ENCODE measurements at places on chromosomes 2 and 18.

DNA sequence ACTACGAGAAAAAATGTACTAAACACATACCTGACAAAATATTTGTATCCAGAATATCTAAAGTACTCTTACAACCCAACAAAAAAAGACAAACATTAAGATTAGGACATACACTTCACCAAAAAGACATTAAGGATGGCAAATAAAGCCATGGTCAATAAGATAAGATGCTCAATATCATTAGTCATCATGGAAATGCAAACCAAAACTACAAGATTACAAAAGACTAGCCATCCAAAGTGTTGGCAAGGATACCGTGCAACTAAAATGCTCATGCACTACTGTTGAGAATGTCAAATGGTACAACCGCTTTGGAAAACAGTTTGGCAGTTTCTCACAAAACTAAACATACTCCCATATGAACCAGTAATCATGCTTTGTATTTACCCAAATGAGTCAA, 29.7 kb downstream of the MAP3K2 start:
- no peak for DNase-seq

DNA sequence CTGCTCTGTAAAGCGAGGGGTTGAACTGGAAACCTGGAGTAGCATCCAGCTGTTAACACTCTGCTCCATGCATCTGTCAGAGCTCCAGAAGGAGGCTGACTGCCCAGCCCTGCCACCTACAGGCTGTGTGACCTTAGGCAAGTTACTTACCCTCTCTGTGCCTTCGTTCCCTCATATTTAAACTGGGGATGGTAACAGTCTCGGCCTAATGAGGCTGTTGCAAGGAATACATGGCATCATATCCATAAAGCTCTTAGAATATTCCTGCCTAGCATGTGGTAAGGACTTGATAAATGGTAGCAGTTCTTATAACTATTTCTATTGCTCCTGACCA, 80.6 kb downstream of the LRRFIP1 start:
- DNase-seq = no peak

DNA sequence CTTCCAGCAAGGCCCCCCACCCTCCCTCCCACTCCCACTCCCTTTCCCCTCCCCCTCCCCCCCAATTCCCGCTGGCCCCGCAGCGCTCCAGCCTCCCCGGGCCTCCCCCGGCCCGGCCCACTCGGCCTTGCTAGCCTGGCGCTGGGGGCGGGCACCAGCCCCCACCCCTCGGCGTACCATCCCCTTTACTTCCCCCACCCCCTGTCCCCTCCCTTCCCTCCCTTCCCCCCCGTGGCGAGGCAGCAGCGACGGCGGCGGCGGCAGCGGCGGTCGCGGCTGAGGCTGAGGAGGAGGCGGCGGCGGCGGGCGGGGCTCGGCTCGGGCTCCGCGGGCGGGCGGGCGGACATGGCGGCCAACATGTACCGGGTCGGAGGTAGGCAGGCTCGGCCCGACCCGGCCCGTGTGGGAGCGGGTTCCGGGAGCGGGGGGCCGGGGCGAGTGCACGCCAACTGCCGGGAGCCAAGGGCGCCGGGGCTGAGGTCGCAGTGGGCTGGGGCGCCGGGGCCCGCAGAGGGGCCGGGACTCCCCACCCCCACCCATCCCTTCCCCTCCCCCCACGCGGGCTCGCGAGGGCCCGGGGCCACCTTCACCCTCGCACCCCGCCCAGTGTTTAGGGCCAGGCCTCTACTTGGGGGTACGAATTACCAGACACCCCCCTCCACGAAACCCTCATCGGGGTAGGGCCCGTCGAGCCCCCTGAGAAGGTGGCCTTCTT, at the start of gene MTA3:
Gene MTA3, plus strand, starts transcription at position 232 of the 715 bp plus-strand sequence. Its CDS starts 114 bp downstream, at position 346.
- DNase-seq = peak; percentile 73

- peak; percentile 31 for DNase-seq
Observed at GRCh38 chr2:207164006-207164831, 1.5 kb downstream of the KLF7 start.

DNA sequence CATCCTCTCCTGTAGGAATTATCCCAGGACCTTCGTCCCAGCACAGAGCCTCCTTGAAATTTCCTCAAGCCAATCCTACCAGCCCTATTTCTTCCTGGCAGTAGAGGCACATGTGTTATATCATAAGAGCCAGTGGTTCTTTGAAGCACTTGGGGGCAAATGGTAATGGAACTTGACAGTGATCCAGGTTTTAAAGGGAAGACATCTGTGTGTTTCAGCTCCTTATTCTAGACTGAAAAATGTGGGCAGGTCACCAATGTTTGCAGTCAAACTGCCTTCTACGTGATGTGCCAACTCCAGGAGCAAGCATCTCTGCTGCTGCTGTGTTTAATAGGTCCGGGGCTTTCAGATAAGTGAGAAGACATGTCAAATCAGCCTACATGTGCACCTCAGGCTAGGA, 157.1 kb downstream of the GALNT14 start:
- DNase-seq = no peak

- no peak for DNase-seq
Observed at GRCh38 chr2:197516393-197516761, 511 bp downstream of the MOB4 start.

DNA sequence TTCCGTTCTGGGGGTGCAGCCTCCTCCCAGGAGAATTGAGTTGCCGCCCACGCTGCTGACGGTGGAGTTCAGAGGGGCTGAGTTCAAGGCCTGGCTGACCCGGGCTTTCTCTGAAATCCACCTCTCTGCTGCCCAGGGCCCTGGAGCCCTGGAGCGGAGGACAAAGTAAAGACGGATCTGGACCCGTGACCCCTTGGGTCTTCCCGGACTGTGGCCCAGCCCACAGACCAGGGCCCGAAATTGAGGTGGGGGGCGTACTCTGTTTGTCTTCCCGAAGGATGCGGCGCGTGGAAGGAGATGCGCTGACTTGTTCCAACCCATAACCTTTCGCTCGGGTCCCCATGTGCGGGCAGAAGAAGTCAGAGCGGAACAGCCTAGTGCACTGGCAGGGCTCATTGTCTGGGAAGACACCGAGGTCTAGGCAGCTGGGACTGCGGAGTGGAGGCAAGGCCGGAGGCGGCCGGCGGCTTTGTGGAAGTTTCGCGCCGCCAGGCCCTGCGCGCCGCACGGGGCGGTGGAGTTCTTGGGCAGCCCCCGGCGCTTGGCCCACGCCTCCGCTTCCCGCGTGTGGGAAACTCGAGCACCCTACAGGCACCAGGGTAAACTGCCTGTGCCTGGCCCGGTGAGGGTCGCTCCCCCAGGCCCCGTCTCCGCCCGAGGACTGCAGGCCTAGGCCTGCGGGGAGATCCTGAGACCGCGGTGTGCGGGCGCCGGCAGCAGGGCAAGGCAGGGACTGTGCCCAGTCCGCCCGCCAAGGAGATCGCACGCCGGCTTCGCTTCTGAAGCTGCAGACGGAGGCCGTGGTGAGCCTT, 9.8 kb downstream of the POU3F3 start:
- no peak for DNase-seq

DNA sequence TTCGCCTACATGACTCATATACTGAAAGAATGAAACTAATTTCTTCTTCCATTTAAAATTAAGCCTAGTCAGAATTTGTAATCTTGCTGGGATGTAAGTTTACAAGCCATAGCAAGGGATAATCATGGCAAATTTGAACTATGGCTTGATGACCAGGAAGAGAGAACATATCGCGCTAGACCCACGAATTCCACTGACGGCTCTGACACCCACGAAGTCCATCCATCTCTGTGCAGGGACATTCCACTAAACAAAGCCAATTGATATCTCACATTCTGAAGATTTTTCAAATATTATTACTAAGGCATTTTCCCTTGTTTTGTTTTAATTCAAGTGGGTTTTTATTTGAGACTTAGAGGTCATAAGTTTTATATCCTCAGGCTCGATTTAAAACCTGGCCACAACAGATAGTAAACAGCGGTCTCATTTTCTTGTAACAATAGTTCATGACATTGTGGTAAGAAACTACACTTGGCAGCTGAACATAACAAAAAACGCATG, 113.0 kb downstream of the QPCT start:
- no peak for DNase-seq

GRCh38 chr2:136378712-136379595, 261.0 kb upstream of the CXCR4 start:
- peak; percentile 78 for DNase-seq

GRCh38 chr2:67898595-67898994, 164.2 kb downstream of the C1D start:
- no peak for DNase-seq

DNA sequence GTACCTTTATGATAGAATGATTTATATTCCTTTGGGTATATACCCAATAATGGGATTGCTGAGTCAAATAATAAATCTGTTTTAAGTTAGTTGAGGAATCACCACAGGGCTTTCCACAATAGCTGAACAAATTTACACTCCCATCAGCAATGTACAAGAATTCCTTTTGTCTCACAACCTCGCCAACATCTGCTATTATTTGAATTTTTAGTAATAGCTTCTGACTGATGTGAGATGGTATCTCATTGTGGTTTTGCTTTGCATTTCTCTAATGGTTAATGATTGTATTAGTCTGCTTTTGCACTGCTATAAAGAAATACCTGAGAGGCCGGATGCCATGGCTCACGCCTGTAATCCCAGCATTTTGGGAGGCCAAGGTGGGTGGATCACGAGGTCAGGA, 1387.6 kb upstream of the ACVR2A start:
- no peak for DNase-seq

- DNase-seq = no peak
Observed at GRCh38 chr2:190634381-190634780, 14.5 kb upstream of the NAB1 start.

GRCh38 chr2:32946314-32947075, at the start of gene LTBP1:
TSS of gene LTBP1 (plus strand) at chr2:32946953. CDS start at chr2:32947325, 372 bp downstream.
- peak; percentile 57 for DNase-seq

- DNase-seq = no peak
Observed at GRCh38 chr2:30670453-30670852, 136.8 kb downstream of the CAPN13 start.

DNA sequence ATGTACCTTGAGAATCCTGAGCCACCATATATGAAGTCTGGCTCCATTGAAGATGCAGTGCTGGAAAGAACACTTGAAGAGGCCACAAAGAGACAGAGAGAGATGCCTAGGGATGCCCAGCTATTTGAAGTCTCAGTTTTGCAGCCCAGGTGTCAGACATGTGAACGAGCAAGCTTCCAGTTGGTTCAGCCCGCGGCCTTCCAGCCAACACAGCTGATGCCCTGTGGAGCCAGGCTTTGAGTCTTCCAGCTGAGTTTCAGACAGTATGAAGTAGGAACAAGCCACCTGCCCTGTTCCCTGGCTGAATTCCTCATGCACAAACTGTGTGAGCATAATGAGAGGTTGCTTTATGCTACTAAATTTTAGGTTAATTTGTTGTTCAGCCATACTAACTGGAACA, 108.8 kb downstream of the SPHKAP start:
- DNase-seq = no peak

- DNase-seq = no peak
Observed at GRCh38 chr2:48694149-48694548, 61.4 kb downstream of the LHCGR start.

DNA sequence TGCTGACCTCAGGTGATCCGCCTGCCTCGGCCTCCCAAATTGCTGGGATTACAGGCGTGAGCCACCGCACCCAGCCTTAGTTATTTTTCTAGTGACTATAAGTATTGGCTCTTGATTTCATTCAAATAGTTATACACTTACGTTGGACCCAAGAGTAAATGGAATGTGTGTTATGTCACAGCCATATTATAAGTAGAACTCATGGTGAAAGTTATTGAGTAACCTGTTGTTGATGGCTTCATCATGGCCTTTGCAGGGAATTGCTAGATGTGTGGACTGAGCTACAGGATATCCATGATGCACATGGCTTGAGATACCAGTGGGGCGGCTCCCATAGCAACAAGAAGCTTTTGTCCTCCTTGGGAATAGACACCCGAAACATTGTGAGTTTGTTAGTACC, 44.7 kb downstream of the AFTPH start:
- no peak for DNase-seq

DNA sequence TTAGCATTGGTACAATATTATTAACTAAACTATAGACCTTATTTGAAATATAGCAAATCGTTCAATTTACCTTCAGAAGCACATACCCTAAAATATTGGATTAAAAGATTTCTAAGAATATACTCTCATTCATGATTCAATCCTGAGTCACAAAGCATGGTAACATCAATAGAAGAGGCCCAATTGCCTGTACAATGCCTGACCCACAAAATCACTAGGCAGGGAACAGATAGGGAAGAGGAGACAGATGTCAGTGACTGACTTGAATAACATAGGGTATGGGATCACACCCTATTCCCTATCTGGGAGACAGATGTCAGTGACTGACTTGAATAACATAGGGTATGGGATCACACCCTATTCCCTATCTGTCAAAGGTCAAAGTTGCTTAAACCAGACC, 611.6 kb upstream of the VRK2 start:
- no peak for DNase-seq

DNA sequence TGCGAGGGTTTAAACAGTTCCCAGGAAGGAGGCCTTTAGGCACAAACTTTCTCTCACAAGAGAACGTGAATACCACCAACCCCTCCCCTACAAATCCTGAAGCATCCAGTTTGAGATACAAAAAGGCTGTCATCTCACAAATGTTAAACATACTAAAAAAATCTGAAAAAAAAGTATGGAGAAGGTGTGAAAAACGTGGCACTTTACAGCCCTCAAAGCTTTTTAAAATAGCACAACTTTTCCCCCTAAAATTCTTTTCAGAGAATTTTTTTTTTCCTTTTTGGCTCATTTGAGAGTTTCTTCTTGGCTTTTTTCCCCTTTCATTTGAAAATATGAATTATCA, 10.1 kb downstream of the ZEB2 start:
- DNase-seq = no peak
